Left colon (tissue), 2 donors: ENCODE measurements at places on chromosomes 5 and 9.

- no peak for DNase-seq
Measured at GRCh38 chr5:54115735-54116403, 194.5 kb downstream of the ARL15 start.

DNA sequence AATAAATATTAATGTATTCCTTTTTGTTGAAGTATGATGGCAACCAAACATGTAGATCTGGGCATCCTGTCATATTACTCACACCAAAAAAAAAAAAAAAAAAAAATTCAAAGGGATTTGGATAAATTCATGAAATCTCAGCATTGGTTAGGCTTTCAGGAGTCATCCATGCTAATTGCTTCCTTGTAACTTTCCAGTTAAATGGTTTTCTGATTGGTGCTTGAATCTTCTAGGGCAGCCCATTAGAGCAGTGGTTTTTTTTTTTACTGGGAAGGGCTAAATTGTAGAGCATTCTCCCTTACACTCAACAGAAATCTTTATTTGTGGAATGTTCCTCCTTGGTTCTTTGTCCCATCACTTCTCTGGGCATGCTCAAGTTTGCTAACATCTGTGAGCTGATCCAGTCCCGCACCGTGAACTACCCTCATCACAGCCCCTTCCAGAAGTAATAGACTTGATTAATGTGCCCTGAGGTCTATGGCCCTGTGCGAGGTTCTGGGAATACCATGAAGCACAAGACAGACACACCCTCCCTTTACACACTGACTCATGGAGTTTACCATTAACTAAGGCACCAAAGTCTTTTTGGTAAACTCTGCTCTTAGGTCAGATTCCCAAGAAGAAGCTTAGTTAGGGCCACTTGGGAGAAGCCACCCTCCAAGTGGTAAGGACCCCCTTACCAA is 56.0 kb downstream of the RGS3 start:
- DNase-seq: peak; percentile 65

GRCh38 chr5:10635867-10636350 is 72.0 kb downstream of the ANKRD33B start:
- DNase-seq: no peak

DNA sequence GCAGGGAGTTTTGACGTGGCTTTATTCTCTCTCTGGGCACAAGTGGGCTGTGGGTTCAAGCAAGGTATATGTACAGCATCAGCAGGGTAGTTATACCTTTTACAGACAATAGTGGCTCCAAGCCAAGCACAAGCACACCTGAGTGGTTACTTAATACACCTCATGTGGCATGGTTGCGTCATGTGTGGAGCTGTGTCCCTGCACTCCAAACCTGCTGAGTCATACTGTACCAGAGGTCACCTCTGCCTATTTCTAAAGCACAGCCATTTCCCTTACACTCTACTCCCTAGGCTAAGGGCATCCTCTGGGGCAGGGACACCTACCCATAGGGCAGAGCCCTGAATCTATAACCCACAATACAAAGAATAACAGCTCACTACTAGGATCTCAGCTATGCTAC is 147.3 kb downstream of the OSTF1 start:
- no peak for DNase-seq
